Left forelimb (tissue), 1 donor: ENCODE measurements at places on chromosomes 6 and 20.

DNA sequence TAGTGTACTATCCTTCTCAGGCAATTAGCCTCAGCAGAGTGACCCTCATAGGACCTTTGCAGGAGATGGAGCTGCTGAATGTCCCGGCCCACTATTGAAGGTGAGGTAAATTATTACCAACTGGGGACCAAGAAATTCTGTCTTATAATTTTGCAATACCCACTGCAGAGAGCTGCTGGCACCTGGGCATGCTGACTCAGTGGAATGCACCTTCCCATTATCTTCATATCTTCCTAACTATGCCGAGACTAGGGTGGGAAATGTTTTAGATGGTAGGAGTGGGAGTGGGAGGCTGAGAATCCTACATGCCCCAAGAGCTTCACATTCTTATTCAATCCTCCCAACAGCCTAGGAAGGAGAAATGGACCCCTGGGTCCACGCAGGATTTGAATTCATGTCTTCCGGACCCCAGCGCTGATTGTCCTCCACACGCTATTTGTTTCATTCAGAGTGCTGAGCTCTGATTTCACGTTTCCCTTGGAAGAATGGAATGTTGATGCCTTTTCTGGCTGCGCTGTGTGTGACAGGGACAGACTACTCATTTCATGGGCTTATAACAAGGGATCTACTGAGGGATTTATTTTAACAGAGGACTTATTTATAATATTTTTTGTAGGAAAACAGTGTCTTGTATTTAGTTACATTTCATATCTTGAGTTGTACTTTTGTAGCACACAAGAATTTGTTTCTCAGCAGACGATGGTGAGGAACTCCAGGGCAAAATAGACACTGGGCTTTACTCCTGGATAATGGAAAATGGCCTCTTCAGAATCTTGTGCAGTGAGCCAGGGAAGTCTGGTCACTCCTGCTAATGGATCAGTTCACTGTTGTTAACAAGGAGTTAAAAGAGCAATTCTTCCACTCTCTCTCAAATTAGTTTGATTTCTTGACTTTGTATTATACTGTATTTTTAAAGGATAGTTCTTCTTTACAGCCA is 66.4 kb downstream of the FYN start:
- DNase-seq, result no peak

DNA sequence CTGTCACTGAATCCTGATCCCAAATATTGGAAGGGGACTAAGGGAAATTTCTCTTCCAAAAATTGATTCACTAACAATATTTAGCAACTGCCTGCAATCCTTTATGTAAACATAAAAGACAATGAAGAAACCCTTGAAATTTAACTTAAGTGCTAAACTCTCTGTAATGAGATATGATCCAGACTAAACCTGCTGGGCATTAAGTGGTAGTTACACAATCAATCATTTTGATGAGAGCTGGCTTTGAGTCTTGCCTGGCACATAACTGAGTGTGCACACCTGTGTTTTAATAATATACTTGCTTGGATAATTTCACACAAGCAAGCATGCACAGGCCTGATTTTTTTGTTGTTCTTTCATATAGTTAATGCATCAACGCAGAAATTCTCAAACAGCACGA is 9.8 kb upstream of the ZFP64 start:
- DNase-seq, result no peak

GRCh38 chr20:34892671-34893070 is 16.3 kb downstream of the ACSS2 start:
- DNase-seq, result no peak

- DNase-seq, result no peak
Measured at GRCh38 chr6:105363100-105363754, 39.7 kb downstream of the PREP start.

GRCh38 chr6:3455569-3456394 is 1.1 kb downstream of the SLC22A23 start:
- no peak for DNase-seq
